ENCODE measurements at places on chromosomes 2 and 18. TPM values are rescaled to one million over a fixed set of nuclear protein-coding genes. Genes with fewer than 3 reads are reported as not detected.

GRCh38 chr2:127043367-127044164 lies 63.4 kb downstream of the BIN1 start:
- DNase-seq, result no peak
- H3K4me3 ChIP-seq, result no peak overlapping the region
- no peaks in the 10 kb centered on the region for H3K36me3 ChIP-seq

GRCh38 chr2:84846741-84847142 lies 34.1 kb downstream of the TRABD2A start:
- H3K27me3 ChIP-seq, result no peaks in the 10 kb centered on the region
- no peak overlapping the region for H3K27ac ChIP-seq
- no peaks in the 10 kb centered on the region for H3K4me1 ChIP-seq
- H3K4me3 ChIP-seq, result no peak overlapping the region
- DNase-seq, result no peak

DNA sequence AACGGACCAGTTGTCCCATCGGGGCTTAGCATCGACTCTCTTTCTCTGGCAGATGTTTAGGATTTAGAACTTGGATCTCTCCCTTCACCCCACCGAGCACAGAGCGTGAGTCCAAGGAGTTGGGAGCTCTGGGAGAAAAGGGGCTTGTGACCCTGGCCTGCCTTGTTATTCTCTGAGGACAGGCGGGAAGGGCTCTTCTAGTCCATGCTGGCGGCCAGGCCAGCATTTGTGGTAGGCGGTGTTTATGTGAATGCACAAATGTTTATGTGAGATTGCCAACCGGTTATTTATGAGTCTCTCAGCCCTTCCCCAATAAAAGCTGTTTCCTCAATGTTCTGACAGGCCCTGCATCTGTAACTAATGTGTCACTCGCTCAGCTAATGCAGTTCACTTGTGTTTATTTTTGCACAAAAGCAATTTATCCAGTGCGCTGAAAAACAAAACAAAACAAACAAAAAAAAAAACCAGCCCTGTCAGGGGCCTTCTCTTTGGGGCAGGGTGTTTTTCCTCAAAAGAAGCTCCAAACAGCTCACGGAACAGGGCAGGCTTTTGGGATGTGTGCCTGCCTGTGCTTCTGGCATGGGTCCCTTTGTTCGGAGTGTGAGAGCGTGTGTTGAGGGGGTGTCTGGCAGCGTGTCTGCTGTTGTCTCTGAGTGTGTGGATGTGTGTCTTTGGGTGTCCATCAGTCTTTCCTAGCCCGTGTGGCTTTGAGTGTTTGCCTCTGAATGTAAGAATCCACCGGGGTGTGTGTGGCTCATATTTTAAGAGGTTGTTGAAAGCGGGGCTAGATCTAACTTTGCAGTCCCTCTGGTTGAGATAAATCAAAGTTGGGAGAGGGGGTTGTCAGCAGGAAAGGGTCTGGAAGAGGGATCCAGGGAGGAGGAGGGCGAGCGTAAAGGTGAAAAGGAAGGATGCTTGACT lies 52.8 kb upstream of the HAAO start:
- peaks cover 6% of the 10 kb centered on the region for H3K4me1 ChIP-seq
- no peak overlapping the region for H3K4me3 ChIP-seq
- no peaks in the 10 kb centered on the region for H3K36me3 ChIP-seq
- DNase-seq, result no peak
- no peaks in the 10 kb centered on the region for H3K27me3 ChIP-seq

DNA sequence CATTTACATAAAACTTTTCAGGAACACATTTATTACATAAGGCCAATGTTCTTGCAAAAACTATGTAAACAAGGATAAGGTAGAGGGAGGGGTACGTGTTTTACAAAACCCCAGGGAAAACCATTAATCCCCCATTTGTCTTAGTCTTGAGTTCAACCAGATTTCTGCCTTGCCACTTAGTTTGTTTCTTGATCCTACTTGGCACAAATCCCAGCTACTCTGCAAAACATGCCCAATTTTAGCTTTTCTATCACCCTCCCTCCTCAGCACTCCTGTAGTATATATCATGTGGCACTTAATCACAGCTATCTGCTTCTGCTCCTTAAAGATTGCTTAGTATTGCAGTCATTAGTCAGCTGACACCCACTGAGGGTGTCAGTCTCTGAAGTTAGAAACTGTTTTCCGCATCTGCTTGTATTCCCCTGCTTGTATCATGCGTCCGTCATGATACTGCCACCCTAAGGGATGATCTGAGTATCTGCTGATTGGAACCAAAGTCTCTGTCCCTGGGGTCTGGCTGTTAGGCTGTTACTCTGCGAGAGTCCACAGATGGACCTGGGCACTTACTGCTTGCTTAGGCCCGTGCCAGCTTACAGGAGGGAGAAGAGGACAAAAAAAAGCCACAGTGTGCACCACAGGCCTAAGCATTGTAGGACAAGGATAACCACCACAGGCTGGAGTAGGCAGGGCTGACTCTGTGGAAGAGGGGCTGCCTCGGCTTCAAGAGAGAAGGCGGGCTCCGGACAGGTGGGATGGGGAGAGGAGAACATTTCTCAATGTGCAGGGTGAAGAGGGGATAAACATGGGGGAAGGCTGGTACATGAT lies 82.2 kb downstream of the EPAS1 start:
- no peaks in the 10 kb centered on the region for H3K4me1 ChIP-seq
- H3K27me3 ChIP-seq, result no peaks in the 10 kb centered on the region
- H3K27ac ChIP-seq, result peak overlapping the region; percentile 27

- no peak overlapping the region for H3K27ac ChIP-seq
- no peak overlapping the region for H3K4me3 ChIP-seq
- H3K4me1 ChIP-seq, result no peaks in the 10 kb centered on the region
- H3K36me3 ChIP-seq, result no peaks in the 10 kb centered on the region
- peak; percentile 20 for DNase-seq
These were observed 107.1 kb downstream of the TWIST2 start for GRCh38 chr2:238954841-238955591.

DNA sequence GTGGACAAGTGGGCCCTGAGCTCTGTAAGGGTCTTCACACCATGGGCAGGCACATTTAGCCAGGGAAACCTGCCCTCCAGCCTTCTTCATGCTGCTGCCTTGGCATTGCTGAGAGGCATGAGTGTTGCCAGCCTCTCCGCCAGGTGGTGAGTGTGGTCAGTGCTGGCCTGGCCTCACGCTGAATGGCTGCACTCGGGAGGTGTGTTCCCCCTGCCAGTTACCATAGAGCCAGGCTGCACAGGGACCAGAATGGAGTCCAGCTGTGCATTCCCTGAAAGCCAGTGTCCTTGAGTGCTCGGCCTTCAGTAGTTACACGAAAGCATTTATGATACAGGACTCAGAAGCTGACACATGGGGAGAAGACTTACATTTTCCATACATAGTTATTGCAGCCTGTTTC lies 139.7 kb downstream of the ATP9B start:
- no peaks in the 10 kb centered on the region for H3K4me1 ChIP-seq
- peak; percentile 74 for DNase-seq
- no peaks in the 10 kb centered on the region for H3K27me3 ChIP-seq
- peaks cover 13% of the 10 kb centered on the region for H3K36me3 ChIP-seq

DNA sequence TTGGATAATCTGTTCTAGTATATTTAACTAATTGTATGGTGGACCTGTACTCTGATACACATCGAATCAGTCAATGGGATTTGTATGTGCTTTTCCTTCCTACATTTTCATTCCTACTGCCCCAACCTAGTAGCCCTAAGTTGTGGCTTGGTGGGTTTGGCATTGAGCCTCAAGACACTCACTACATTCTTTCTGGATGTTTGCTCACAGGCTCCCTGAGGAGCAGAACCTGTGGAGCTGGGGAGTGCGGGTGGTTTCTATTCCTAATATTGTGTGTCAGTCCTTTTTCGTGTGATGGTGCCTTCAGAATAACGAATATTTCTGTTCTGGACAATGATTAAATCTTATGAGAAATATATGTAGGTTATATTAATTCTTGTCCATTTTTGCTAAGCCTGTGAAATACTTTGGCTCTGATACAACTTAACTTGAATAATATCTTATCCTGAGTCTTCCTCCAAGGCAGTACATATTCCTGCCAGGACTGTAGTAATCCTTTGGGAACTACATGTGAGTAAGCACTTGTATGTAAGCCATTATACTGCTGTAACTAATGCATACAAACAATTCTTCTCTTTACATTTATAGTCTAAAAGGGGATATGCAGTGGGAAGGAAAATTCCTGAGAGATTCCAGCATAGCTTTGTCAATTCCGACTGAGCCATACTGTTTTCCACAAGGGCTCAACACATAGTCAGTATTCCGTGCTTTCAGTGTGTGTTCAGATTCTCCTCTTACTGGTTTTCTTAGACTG lies 150.6 kb downstream of the AGPS start:
- DNase-seq, result no peak
- H3K27ac ChIP-seq, result no peak overlapping the region
- peaks cover 12% of the 10 kb centered on the region for H3K36me3 ChIP-seq
- no peaks in the 10 kb centered on the region for H3K27me3 ChIP-seq
- no peak overlapping the region for H3K4me3 ChIP-seq
- H3K4me1 ChIP-seq, result peaks cover 8% of the 10 kb centered on the region

DNA sequence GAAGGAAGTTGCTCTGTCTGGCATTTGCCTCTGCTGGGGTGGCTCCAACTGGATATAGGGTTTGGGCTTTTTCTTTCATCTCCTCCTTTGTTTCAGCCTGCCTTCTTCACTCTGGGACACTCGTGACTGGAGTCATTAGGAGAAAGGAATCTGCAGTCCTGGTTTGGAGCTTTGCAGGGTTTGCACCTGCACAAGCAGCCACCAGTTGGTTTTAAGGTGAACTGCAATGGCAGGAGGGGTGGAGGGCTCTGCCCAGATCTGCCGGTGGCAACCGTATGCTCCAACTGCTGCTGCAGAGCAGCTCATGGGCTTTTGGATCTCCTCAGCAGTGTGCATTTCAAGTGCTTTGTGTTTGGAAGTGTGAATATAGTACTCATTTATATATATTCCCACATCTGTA lies 131.3 kb upstream of the MGAT5 start:
- H3K27me3 ChIP-seq, result no peaks in the 10 kb centered on the region
- no peak overlapping the region for H3K27ac ChIP-seq
- no peak for DNase-seq

Gene ST8SIA5
- total RNA-seq, result 8.8 TPM

Gene PMAIP1
- 1.8 TPM for total RNA-seq

Measured in heart left ventricle (tissue), 16 donors.